ENCODE measurements at places on chromosomes 2 and 18. TPM values are rescaled to one million over a fixed set of nuclear protein-coding genes. Genes with fewer than 3 reads are reported as not detected.

GRCh38 chr18:40360558-40360957 lies 1594.5 kb upstream of the PIK3C3 start:
- no peak overlapping the region for H3K4me3 ChIP-seq
- DNase-seq: no peak
- no peaks in the 10 kb centered on the region for H3K36me3 ChIP-seq
- H3K27me3 ChIP-seq: no peaks in the 10 kb centered on the region
- H3K27ac ChIP-seq: no peak overlapping the region
- no peaks in the 10 kb centered on the region for H3K4me1 ChIP-seq

DNA sequence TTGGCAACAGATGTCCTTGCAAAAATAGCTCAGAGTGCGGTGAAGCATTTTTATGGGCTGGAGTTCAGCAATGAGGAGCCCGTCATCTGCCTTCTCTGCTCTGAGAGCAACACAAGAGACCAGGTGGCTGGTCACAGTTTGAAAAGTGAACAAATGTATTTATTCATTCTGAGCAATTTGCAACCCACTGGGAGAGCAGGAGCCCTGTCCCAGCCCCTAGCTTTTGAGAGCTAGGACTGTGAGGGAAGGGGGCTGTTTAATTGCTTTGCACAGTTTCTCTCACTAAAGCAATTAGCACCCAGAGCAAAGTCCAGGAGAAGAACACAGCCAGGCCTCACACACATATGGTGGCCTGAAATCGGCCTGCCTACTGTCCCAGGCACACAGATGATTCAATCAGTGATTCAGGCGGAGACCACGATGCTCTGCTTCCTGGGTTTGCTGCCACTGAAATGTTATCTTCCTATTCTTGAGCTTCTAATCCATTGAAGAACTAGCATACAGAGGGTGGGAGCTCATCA lies 646.1 kb upstream of the ACVR2A start:
- H3K4me3 ChIP-seq: no peak overlapping the region
- H3K4me1 ChIP-seq: no peaks in the 10 kb centered on the region
- H3K36me3 ChIP-seq: no peaks in the 10 kb centered on the region
- DNase-seq: no peak
- peaks cover 5% of the 10 kb centered on the region for H3K27me3 ChIP-seq

- no peaks in the 10 kb centered on the region for H3K4me1 ChIP-seq
- peaks cover 7% of the 10 kb centered on the region for H3K27me3 ChIP-seq
- no peak for DNase-seq
- H3K36me3 ChIP-seq: no peaks in the 10 kb centered on the region
- no peak overlapping the region for H3K4me3 ChIP-seq
- no peak overlapping the region for H3K27ac ChIP-seq
These were observed 1111.0 kb upstream of the SLC39A10 start for GRCh38 chr2:194545978-194546377.

DNA sequence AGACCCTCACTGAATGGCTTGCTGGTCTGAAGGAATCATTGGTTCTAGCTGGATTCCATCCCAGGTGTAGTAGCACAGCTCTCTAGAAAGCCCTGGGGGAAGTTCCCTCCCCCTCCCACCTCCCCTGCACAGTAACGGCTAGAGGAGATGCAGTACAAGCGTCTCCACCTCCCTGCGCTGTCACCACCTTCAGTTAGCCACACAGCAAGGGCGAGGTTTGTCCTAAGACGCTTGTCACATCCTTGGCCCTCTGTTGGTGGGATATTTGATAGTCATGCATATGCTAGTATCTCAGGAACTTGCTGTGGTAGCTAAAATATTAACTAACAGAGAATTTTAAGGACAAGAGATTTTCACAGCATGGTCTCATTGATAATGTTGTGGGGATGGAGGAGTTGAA lies 19.4 kb downstream of the TRAPPC12 start:
- no peak for DNase-seq
- peaks cover 53% of the 10 kb centered on the region for H3K36me3 ChIP-seq
- no peak overlapping the region for H3K4me3 ChIP-seq
- H3K27ac ChIP-seq: no peak overlapping the region
- peaks cover 5% of the 10 kb centered on the region for H3K4me1 ChIP-seq

GRCh38 chr18:11247381-11247970 lies 98.1 kb upstream of the PIEZO2 start:
- peaks cover 5% of the 10 kb centered on the region for H3K27me3 ChIP-seq
- H3K36me3 ChIP-seq: no peaks in the 10 kb centered on the region
- no peak overlapping the region for H3K27ac ChIP-seq
- no peaks in the 10 kb centered on the region for H3K4me1 ChIP-seq
- DNase-seq: no peak

DNA sequence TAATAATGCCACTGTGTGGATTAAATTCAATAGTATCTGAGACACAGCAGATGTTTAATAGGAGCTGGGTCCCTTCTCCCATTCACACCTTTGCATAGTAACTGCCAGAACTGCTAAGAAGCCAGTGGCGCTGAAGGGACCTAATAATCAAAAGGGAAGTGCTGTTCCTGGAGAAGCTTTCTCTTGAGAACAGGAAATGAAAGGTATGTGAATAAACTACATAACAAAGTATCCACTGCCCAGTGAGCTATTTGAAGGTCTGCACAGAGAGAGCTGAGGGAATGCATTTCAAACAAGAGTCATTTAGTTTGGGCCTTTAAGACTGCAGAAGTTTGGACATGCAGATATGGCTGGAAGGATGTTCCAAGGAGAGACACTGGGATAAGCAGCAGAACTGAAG lies 56.1 kb upstream of the KIDINS220 start:
- no peak for DNase-seq
- H3K4me1 ChIP-seq: no peaks in the 10 kb centered on the region
- H3K36me3 ChIP-seq: peaks cover 3% of the 10 kb centered on the region
- H3K27ac ChIP-seq: no peak overlapping the region
- no peak overlapping the region for H3K4me3 ChIP-seq

GRCh38 chr18:60113396-60113795 lies 213.6 kb downstream of the PMAIP1 start:
- H3K36me3 ChIP-seq: no peaks in the 10 kb centered on the region
- no peak for DNase-seq
- peaks cover 3% of the 10 kb centered on the region for H3K27me3 ChIP-seq
- no peak overlapping the region for H3K27ac ChIP-seq

GRCh38 chr2:241114836-241115235 lies 12.7 kb upstream of the MTERF4 start:
- DNase-seq: no peak
- no peak overlapping the region for H3K4me3 ChIP-seq
- peaks cover 43% of the 10 kb centered on the region for H3K36me3 ChIP-seq

DNA sequence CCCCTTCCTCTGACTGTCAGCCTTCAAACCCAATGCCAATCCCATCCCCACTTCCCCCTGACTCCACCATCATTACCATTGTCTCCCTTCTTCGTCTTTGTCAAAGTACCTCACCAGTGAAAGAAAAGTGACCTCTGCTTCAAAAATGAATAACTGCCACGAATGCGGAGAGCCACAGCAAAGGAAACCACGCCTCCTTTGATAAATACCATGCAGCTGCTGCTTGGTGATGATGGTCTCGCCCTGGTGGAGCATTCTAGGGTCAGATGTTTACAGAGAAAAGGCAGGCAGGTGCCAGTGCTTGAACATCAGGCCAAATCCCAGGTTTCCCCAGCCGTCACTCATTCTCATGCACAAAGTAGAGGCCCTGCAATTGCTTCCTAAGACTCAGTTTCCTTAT lies 162.2 kb downstream of the BCL11A start:
- DNase-seq: no peak
- no peaks in the 10 kb centered on the region for H3K36me3 ChIP-seq
- no peak overlapping the region for H3K4me3 ChIP-seq
- H3K4me1 ChIP-seq: no peaks in the 10 kb centered on the region
- H3K27me3 ChIP-seq: peaks cover 3% of the 10 kb centered on the region
- H3K27ac ChIP-seq: no peak overlapping the region

DNA sequence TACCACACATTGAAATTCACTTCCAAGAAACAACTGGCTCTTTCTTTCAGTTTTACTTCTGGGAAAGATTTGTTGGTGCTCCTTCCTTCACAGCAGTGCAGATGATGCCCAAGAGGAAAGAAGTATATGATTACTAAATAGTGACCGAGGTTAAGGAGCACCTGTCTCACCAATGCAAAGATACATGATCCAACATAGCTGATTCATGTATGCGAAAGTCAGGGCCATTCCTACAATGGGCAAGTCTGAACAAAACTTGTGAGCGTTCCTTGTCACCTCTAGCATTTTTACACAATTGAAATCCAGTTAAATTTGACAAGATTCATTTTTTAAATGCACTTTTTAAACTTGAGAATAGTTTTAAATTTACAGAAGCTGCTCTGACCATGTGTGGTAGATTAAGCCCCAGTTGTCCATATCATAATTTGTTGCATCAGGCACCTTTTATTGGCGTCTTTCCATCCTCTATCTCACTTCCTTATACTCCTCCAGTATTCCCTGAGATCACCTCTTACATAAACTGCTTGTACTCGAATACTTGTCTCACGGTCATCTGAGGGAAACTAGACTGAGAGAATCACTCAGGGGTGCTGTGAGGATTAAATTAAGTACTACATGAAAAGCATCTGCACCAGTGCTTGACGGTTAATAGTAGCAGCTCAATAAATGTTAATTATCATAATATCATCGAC lies 438.8 kb upstream of the CDH20 start:
- no peaks in the 10 kb centered on the region for H3K4me1 ChIP-seq
- DNase-seq: no peak
- no peaks in the 10 kb centered on the region for H3K36me3 ChIP-seq
- no peak overlapping the region for H3K4me3 ChIP-seq
- H3K27ac ChIP-seq: no peak overlapping the region

DNA sequence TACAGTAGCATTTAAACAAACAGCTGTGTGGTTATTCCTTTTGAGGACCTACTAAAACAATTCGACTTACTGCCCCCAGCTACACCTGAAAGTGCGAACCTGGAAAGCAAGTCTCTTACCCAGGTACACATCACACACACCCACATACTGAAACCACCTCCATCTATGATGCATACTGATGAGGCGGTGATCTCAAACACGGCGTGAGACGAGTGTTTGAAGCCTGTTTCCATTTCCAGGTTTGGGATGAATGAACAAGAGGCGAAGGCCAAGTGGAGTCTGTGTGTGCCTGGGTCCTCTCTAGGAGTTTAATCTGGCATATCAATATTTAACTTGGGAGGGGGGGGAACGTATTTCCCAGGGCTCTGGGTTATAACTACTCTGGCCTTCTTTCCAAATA lies 1.6 kb downstream of the TMEM185B start:
- H3K4me1 ChIP-seq: peaks cover 32% of the 10 kb centered on the region
- peak overlapping the region; percentile 87 for H3K27ac ChIP-seq
- H3K4me3 ChIP-seq: peak overlapping the region; percentile 77
- no peaks in the 10 kb centered on the region for H3K27me3 ChIP-seq

- no peaks in the 10 kb centered on the region for H3K27me3 ChIP-seq
- peaks cover 45% of the 10 kb centered on the region for H3K4me1 ChIP-seq
- H3K27ac ChIP-seq: no peak overlapping the region
- no peak for DNase-seq
These were observed 92.4 kb downstream of the CABLES1 start for GRCh38 chr18:23227726-23228070.

DNA sequence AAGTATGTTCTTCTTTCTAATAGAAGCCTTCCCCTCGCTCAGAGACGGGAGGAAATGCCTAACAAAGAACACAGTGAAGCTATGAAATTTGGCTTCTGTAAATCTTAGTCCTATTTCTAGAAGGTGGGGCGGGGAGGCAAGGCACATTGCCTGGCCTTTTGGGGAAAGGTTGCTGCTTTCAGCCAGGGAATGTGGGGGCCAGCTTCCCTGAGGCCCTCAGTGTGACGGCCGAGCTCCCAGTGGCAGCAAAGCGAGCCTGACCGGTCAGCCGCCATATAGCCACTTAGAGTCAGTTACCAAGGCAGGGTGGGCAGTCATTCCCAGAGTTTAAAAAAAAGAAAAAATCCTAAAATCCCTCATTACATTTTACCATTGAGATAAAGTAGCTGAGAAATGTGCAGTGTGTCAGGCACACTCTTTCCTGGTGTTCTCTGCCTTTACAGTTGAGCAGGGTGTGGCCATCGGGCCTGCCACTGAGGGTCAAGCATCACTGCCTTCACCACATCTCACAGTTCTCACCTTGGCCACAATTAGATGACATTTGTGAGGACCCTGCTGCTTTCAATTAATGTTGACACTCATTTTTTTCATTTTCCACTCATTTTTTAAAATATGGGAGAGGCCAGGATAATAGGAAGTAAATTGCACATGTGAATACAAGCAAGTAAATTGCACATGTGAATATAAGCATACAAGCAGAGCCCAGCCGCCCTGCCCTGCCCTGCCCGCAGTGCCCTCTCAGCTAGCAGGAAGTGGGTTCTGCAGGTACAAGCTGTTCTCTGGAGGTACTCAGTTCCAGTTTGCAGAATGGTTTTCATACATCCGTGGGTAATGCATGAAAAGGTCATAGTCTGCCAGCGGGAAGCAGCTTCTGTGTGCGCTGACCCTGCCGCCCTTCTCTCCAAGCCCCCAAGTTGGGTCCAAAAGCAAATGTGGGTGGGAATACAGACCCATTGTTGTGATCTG lies 76.9 kb downstream of the WDSUB1 start:
- no peaks in the 10 kb centered on the region for H3K36me3 ChIP-seq
- H3K4me3 ChIP-seq: no peak overlapping the region
- H3K4me1 ChIP-seq: peaks cover 17% of the 10 kb centered on the region
- peak; percentile 43 for DNase-seq
- no peaks in the 10 kb centered on the region for H3K27me3 ChIP-seq

DNA sequence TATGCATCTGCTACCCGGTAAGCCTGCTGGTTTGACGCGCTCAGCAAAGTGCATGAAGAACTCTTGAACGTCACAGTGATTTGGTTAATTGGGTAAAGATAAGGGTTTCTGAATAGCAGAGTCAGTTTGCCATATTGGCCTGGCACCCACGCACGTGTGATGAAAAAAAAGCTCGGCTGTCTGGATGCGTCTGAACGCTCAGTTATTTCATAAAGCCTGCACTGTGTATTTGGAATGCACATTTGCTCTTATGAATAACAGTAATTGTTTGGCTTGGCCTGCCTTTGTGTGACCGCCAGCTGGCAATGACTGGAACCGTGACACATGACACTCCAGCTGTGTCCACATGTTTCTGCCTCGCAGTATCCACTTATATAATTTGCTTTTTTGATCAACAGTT lies 129.2 kb upstream of the MEIS1 start:
- H3K36me3 ChIP-seq: no peaks in the 10 kb centered on the region
- H3K4me1 ChIP-seq: no peaks in the 10 kb centered on the region
- H3K27me3 ChIP-seq: no peaks in the 10 kb centered on the region
- no peak overlapping the region for H3K4me3 ChIP-seq

GRCh38 chr2:238790126-238790832 lies 57.6 kb upstream of the TWIST2 start:
- no peak for DNase-seq
- H3K27me3 ChIP-seq: peaks cover 2% of the 10 kb centered on the region
- no peak overlapping the region for H3K4me3 ChIP-seq
- H3K36me3 ChIP-seq: no peaks in the 10 kb centered on the region

- no peak for DNase-seq
- no peak overlapping the region for H3K4me3 ChIP-seq
- no peak overlapping the region for H3K27ac ChIP-seq
- H3K27me3 ChIP-seq: no peaks in the 10 kb centered on the region
- H3K4me1 ChIP-seq: no peaks in the 10 kb centered on the region
These were observed 61.0 kb downstream of the RPL37A start for GRCh38 chr2:216559625-216560156.

- DNase-seq: no peak
- no peaks in the 10 kb centered on the region for H3K36me3 ChIP-seq
- H3K4me1 ChIP-seq: no peaks in the 10 kb centered on the region
- peaks cover 4% of the 10 kb centered on the region for H3K27me3 ChIP-seq
These were observed 17.6 kb upstream of the USP14 start for GRCh38 chr18:140670-141266.

The PROKR1 gene
- total RNA-seq: not detected

The SOWAHC gene
- total RNA-seq: 0.44 TPM

The ADAM17 gene
- 10.5 TPM for total RNA-seq

The RNF125 gene
- 11.4 TPM for total RNA-seq

The CRYGD gene
- total RNA-seq: not detected
